ENCODE measurements at places on chromosomes 6 and 20.

- DNase-seq, result no peak
- H3K36me3 ChIP-seq, result no peaks in the 10 kb centered on the region
- no peaks in the 10 kb centered on the region for H3K4me1 ChIP-seq
- H3K27me3 ChIP-seq, result no peaks in the 10 kb centered on the region
- no peak overlapping the region for H3K4me3 ChIP-seq
- no peak overlapping the region for H3K27ac ChIP-seq
Measured at GRCh38 chr6:160400446-160400845, 52.3 kb downstream of the SLC22A3 start.

DNA sequence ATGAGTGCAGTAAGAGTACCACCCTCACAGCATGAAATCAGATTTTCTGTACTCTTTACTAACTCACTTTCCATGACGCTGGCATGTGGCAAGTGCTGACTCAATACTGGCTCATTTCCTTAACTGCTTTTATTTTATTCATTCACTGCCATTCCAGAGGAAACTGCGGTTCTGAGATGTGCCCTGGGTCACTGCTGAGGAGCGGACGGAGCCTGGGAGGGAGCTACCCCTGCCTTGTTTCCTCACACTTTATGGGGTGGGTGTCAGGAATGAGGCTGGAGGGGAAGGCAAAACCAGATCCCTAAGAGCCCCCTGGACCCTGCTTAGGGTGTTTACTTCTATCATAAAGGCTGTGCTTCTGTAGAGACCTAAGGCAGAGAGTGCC, 14.4 kb downstream of the NT5E start:
- no peaks in the 10 kb centered on the region for H3K36me3 ChIP-seq
- peaks cover 3% of the 10 kb centered on the region for H3K27me3 ChIP-seq
- H3K4me1 ChIP-seq, result peaks cover 59% of the 10 kb centered on the region

- peak overlapping the region; percentile 53 for H3K27ac ChIP-seq
- peaks cover 10% of the 10 kb centered on the region for H3K36me3 ChIP-seq
- no peak overlapping the region for H3K4me3 ChIP-seq
- no peak for DNase-seq
- H3K27me3 ChIP-seq, result no peaks in the 10 kb centered on the region
Measured at GRCh38 chr6:155186052-155186658, 77.7 kb upstream of the CLDN20 start.

- peaks cover 1% of the 10 kb centered on the region for H3K27me3 ChIP-seq
- H3K36me3 ChIP-seq, result peaks cover 44% of the 10 kb centered on the region
- no peak overlapping the region for H3K27ac ChIP-seq
- H3K4me3 ChIP-seq, result no peak overlapping the region
- H3K4me1 ChIP-seq, result peaks cover 8% of the 10 kb centered on the region
- no peak for DNase-seq
Measured at GRCh38 chr6:18464176-18464575, 77.0 kb downstream of the RNF144B start.

- no peak overlapping the region for H3K4me3 ChIP-seq
- H3K27ac ChIP-seq, result no peak overlapping the region
- H3K36me3 ChIP-seq, result peaks cover 19% of the 10 kb centered on the region
- H3K4me1 ChIP-seq, result no peaks in the 10 kb centered on the region
Measured at GRCh38 chr20:33644313-33645071, 17.6 kb upstream of the C20orf144 start.

DNA sequence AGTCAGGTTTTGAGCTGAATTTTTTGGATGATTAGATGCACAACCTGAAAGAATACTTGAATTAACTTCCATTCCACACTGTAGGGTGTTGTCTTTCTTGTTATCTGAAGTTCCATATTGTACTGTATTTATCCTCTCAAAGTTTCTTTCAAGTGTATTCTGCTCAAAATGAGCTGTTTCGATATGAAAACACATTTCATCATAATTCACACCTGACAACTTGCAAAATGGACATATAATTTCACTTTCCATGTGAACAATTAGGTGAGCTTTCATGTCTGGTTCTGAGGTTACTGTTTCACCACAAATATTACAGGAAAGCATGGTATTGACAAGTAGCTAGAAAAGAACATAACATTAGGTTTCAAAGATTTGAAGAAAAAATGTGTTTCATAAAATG, 1.7 kb downstream of the ZUP1 start:
- H3K4me1 ChIP-seq, result peaks cover 5% of the 10 kb centered on the region
- H3K27me3 ChIP-seq, result no peaks in the 10 kb centered on the region
- no peak for DNase-seq
- H3K4me3 ChIP-seq, result no peak overlapping the region

- H3K36me3 ChIP-seq, result peaks cover 1% of the 10 kb centered on the region
- peak overlapping the region; percentile 74 for H3K27ac ChIP-seq
- H3K4me1 ChIP-seq, result peaks cover 13% of the 10 kb centered on the region
- peak overlapping the region; percentile 99 for H3K4me3 ChIP-seq
Measured at GRCh38 chr6:28251661-28252008, 434 bp downstream of the ZKSCAN4 start.

GRCh38 chr20:19493794-19494495, 264.1 kb upstream of the RIN2 start:
- H3K36me3 ChIP-seq, result no peaks in the 10 kb centered on the region
- no peaks in the 10 kb centered on the region for H3K27me3 ChIP-seq
- H3K4me3 ChIP-seq, result no peak overlapping the region
- H3K4me1 ChIP-seq, result no peaks in the 10 kb centered on the region

GRCh38 chr6:17501982-17502704, 98.0 kb upstream of the FAM8A1 start:
- DNase-seq, result no peak
- H3K4me3 ChIP-seq, result no peak overlapping the region
- H3K27ac ChIP-seq, result no peak overlapping the region
- no peaks in the 10 kb centered on the region for H3K27me3 ChIP-seq
- peaks cover 12% of the 10 kb centered on the region for H3K4me1 ChIP-seq

- H3K27ac ChIP-seq, result no peak overlapping the region
- no peaks in the 10 kb centered on the region for H3K27me3 ChIP-seq
- H3K36me3 ChIP-seq, result no peaks in the 10 kb centered on the region
- H3K4me3 ChIP-seq, result no peak overlapping the region
Measured at GRCh38 chr6:19851241-19852089, 14.3 kb downstream of the ID4 start.

GRCh38 chr6:32047539-32047854, 9.3 kb downstream of the CYP21A2 start:
- no peak overlapping the region for H3K27ac ChIP-seq
- no peak for DNase-seq
- H3K27me3 ChIP-seq, result peaks cover 9% of the 10 kb centered on the region
- H3K4me3 ChIP-seq, result no peak overlapping the region
- peaks cover 5% of the 10 kb centered on the region for H3K4me1 ChIP-seq

- H3K27ac ChIP-seq, result no peak overlapping the region
- H3K4me3 ChIP-seq, result no peak overlapping the region
- H3K27me3 ChIP-seq, result peaks cover 3% of the 10 kb centered on the region
- no peak for DNase-seq
- H3K4me1 ChIP-seq, result peaks cover 6% of the 10 kb centered on the region
Measured at GRCh38 chr6:3843379-3844096, 5.6 kb upstream of the FAM50B start.

DNA sequence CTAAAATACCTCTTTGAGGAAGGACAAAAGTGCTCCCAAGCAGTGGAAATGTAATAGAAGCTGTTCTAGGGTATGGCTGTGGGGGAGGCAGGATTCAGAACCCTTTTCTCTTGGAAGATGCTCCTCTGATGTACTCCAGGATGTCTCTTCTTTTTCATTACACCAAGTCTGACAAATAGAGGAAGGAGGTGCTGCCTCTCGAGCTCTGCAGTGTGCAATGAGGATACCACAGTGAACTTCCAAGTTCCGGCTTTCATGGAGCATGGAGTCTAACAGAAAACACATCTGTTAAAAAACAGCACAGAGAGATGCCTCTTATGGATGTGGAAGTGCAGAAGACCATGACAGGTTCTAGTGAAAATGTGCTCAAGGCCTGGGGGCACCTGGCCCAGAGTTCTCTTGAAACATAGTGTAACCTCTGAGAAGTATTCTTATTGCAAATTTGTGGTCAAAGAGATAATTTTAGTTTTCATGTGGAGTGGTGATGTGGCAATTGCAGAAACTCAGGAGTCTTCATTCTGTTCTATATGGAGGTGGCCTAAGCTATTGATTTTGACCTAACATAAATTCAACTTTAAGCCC, 362.0 kb upstream of the CITED2 start:
- H3K27ac ChIP-seq, result no peak overlapping the region
- no peaks in the 10 kb centered on the region for H3K27me3 ChIP-seq
- no peaks in the 10 kb centered on the region for H3K4me1 ChIP-seq
- no peak overlapping the region for H3K4me3 ChIP-seq

DNA sequence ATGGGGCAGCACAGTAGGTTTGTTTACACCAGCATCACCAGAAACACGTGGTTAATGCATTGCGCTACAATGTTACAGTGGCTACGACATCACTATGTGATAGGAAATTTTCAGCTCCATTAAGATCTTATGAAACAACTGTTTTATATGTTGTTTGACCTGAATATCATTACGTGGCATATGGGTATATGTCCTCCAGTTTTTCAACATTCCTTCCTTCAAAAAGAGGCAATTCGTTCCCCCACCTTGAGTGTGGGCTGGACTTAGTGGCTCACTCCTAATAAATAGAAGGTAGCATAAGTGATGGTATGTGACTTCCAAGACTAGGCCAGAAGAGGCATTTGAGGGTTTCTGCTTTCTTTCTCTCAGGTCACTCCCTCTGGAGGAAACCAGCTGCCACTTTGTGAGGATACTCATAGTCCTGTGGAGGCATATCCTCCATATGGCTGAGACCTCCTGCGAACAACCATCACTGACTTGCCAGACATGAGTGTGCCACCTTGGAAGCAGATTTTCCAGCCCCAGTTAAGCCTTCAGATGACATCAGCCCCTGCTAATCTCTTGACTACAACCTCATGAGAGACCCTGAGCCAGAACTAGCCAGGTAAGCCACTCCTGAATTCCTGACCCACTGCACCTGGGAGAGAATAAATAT, 2.3 kb upstream of the TRAM2 start:
- no peak overlapping the region for H3K27ac ChIP-seq
- no peak overlapping the region for H3K4me3 ChIP-seq
- H3K4me1 ChIP-seq, result peaks cover 26% of the 10 kb centered on the region
- peaks cover 8% of the 10 kb centered on the region for H3K36me3 ChIP-seq

DNA sequence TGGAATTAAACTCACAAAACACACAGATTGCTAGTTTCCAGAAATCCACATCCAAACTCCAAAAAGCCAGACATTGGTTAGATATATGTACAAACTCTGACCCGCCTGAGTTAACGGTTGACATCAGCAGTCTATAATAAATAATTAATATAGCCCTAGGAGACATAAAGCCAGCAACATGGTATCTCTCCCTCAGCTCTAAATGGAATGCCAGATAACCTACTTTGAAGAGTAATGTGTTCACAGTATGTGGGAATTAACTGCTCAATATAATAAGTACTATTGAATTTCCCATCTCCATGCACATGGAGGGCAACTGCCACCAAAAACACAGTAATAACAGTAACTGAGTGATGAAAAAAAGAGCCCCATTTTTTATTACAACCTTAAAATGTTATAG, 383.2 kb downstream of the CD83 start:
- H3K27me3 ChIP-seq, result no peaks in the 10 kb centered on the region
- peaks cover 2% of the 10 kb centered on the region for H3K4me1 ChIP-seq

- no peak overlapping the region for H3K4me3 ChIP-seq
- no peaks in the 10 kb centered on the region for H3K27me3 ChIP-seq
- H3K36me3 ChIP-seq, result no peaks in the 10 kb centered on the region
- DNase-seq, result no peak
- H3K27ac ChIP-seq, result no peak overlapping the region
Measured at GRCh38 chr6:122238861-122239260, 160.6 kb upstream of the HSF2 start.

DNA sequence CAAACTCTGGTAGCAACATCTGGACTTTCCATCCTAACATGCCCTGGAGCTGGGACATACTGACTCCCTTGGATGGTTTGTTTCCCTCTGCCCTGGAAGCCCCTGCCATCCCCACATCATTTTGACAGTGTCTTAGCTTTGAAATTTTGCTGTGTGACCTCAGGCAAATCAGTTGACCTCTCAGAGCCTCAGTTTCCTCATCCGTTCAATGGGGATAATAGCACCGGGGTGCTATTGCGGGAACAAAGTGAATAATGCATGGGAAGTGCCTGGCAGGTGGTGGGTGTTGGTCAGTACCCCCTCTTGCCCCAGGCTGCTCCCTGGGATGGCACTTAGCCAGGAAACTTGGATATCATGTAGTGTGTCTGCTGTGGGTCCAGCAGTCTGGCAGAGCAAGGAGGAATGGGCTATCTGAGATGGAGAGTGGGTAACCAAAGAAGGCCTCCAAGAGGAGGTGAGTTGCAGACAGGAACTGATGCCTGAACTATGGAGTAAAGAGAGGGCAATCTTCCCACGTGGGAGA, 88.6 kb downstream of the MRPL14 start:
- H3K4me3 ChIP-seq, result no peak overlapping the region
- peaks cover 4% of the 10 kb centered on the region for H3K36me3 ChIP-seq
- H3K27me3 ChIP-seq, result peaks cover 19% of the 10 kb centered on the region

GRCh38 chr6:124567401-124567800, 394.8 kb upstream of the RNF217 start:
- peaks cover 7% of the 10 kb centered on the region for H3K36me3 ChIP-seq
- peaks cover 5% of the 10 kb centered on the region for H3K27me3 ChIP-seq
- no peaks in the 10 kb centered on the region for H3K4me1 ChIP-seq
- no peak for DNase-seq
- H3K4me3 ChIP-seq, result no peak overlapping the region

- no peaks in the 10 kb centered on the region for H3K27me3 ChIP-seq
- no peak overlapping the region for H3K27ac ChIP-seq
- DNase-seq, result no peak
- H3K4me3 ChIP-seq, result no peak overlapping the region
- H3K4me1 ChIP-seq, result peaks cover 13% of the 10 kb centered on the region
Measured at GRCh38 chr6:134245706-134246105, 72.2 kb downstream of the SGK1 start.

DNA sequence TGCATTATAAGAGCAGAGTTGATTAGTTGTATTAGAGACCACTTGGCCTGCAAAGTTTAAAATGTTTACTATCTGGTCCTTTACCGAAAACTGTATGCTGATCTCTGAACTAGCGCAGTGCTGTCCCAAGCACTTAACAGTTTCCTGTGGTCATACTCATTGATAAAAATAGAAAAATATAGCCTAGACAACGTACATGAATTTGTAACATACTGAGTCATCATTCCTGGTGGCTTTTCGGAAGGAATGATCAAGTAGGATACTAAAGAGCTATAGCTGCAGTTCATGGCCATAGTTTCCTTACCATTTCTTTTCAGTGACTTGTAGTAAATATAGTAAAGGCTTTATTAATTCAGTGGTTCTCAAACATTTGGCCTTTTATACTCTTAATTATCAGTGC, 18.4 kb downstream of the TTK start:
- no peak overlapping the region for H3K27ac ChIP-seq
- H3K27me3 ChIP-seq, result no peaks in the 10 kb centered on the region

DNA sequence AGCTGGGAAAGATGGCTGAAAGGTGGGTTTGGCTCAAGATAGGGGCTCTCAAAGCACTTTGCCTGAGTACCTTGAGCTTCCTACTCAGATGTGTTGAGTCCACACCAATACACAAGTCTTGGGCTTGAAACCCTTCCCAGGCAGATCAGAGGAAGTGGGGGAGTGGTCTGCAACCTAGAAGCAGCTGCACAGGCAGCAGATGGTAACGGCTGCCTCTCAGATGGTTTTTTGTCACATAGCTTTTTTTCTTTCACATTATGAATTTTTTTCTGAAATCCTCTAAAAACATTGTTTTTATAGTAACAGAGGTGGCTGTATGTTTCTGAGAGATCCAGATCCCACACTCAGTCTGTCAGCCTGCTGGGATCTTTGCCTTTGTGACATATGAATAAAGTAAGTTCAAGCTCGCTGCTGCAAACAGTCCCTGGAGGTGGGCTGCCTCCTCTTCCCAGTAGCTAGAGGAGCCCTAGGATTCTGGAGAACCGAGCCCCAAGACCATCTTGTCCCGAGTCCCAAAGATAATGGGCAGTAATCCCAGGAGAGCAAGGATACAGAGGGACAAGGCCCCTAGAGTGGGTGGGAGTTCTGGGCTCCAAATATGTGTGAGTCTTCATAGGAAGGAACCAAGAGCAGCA, 97.1 kb upstream of the TOP1 start:
- DNase-seq, result no peak
- no peak overlapping the region for H3K27ac ChIP-seq
- H3K27me3 ChIP-seq, result no peaks in the 10 kb centered on the region
- H3K4me3 ChIP-seq, result no peak overlapping the region
- H3K36me3 ChIP-seq, result no peaks in the 10 kb centered on the region
